ENCODE measurements at places on chromosomes 3 and 15.

DNA sequence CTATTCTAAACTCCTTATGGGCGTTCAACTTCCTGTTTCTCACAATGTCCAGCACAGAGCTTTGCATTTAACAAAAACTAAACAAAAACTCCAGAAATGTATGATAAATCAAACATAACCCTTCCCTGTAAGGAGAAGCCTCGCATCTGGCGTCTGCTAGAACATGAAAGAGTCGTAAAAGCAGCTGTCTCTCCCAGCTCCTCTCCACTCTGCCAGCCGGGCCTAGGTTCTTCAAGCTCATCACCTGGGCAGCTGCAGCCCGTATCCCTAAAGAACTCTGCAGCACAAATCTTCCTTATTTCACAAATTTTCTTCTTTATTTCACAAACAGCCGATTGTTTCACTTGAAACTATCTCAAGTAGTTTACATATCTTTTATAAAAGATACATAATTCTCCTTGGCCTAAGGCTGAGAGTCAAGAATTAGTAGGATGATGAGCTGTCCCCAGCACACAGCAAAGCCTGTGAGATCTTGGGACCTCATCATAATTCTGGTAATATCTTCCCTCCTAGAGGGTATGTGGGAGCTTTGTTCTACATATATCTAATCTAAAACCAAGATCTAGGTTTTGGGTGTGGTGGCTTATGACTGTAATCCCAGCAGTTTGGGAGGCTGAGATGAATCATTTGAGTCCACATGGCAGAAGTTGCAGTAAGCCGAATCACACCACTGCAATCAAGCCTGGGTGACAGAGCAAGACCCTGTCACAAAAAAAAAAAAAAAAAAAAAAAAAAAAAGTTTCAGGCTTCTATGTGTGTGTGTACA, 35.3 kb downstream of the ANXA2 start:
- DNase-seq, result no peak

GRCh38 chr3:177491296-177492032, 294.2 kb upstream of the TBL1XR1 start:
- no peak for DNase-seq

DNA sequence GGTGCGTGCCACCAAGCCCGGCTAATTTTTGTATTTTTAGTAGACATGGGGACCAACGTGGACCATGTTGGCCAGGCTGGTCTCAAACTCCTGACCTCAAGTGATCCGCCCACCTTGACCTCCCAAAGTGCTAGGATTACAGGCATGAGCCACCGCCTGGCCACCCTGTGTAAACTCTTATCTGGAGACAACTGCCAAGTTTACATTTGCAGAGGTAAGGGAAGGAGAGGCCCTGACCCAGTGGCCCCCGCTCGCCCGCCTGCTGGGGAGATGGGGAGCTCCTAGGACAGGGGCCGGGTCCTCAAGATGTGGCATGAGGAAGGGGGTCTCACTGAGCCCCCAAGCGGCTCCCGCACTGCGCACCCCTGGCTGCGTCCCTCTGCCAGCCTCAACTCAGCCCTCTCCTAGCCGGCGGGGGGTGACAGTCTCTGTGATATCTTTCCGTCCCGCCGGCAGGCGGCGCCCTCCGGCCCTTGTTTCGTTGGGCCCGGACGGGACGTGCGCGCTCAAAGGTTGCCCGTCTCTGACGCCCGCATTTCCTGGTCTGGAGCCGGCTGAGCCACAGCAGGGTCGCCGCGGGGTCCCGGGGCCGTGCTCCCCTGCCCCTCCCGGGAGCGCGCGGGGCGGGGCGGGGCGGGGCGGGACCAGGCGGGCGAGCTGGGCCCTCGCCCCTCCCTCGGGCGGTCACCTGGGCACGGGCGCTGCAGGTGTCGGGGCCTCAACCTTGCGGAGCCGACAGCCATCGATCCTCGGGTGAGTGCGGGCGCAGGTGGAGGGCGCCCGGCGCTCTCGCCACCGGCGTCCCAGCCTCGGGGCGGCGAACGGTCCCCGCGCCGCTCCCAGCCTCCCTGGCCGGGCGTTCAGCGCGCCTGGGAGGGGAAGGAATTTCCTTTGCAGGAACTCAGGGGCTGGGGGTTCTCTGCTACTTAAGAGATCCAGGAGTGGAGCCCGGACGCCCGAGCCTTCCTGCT, at the start of gene GPR160:
TSS of gene GPR160 (plus strand) at position 533 of the 971 bp plus-strand sequence. CDS start 45,978 bp downstream, outside the sequence.
- peak; percentile 63 for DNase-seq

- no peak for DNase-seq
Observed at GRCh38 chr15:74511583-74511982, 29.4 kb upstream of the ARID3B start.

DNA sequence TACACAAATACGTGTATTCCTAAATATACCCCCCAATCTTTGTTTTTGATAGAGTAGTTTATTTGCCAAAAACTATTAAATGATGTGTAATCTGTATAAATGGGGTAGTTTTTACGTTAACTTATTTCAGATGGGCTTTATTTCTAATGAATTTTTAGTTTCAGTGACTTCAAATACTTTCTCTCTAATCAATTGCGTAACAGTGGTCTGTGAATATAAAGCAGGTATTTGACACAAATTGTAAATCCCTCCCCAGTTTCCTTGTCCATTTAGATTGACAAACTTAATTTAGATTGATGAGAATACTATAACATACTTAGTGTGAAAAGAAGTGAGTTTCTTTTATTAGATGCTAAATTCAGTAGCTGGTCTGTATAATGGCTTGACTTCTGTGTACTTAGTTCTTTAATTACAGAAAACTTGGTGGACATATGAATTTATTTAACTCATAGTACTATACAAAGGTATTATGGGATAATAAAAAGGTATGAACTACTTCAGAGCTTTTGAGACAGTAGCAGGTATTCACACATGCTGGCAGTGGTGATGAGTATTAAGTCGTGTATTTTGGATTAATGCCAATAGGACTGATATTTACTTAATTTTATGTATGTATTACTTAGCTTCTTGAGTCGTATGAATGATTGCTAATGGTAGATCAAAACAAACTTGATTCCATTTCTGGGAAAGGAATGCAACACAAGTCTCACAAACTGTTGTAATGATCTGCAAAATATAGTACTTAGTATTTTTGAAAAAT, 81.6 kb downstream of the STT3B start:
- DNase-seq, result no peak

- DNase-seq, result no peak
Observed at GRCh38 chr15:42133886-42134502, 22.4 kb downstream of the PLA2G4F start.

DNA sequence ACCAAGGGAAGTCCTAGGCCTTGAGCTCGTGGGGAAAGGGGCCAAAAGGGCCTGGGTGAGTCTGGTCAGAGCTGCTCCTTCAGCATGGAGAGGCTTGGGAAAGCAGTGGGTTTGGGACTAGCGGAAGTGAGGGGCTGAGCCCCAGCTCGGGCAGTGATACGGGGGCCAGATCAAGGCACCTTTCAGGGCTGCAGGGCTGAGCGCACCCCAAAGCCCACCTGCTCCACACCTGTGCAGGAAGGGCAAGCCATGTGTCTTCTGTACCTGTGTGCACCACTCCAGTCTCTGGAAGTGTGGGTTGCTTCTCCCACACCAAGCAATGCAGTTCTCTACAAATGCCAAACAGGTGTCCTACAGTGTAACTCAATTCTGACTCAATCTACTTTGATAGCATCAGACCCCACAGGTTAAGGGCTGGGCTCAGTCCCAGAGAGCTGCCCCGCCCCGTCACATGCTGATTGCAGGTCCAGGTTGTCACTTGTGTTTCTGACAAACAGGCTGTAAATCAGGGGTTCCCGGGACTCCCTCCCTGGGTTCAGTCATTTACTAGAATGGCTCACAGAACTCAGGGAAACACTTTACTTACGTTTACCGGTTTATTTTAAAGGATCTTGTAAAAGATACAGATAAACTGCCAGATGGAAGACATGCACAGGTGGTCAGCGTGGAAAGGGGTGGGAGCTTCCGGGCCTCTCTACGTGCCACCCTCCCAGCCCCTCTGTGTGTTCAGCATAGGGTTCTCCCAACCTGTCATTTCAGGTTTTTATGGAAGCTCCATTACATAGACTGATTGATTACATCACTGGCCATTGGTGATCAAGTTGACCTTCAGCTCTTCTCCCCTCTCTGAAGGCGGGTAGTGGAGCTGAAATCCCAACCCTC, 28.8 kb upstream of the KLF13 start:
- no peak for DNase-seq

- no peak for DNase-seq
Observed at GRCh38 chr3:122322095-122323075, 2.7 kb upstream of the CSTA start.

GRCh38 chr3:99499235-99500158, 138.9 kb upstream of the COL8A1 start:
- DNase-seq, result no peak

DNA sequence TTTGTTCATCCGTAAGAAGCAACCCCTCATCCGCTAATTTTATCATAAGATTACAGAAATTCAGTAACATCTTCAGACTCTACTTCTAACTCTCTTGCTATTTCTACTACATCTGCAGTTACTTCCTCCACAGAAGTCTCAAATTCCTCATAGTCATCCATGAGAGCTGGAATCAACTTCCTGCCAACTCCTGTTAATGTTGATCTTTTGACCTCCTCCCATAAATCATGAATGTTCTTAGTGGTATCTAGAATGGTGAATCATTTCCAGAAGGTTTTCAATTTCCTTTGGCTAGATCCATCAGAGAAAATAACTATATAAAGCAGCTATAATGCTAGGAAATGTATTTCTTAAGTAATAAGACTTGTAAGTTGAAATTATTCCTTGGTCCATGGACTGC, 115.1 kb downstream of the TAFA4 start:
- DNase-seq, result no peak

DNA sequence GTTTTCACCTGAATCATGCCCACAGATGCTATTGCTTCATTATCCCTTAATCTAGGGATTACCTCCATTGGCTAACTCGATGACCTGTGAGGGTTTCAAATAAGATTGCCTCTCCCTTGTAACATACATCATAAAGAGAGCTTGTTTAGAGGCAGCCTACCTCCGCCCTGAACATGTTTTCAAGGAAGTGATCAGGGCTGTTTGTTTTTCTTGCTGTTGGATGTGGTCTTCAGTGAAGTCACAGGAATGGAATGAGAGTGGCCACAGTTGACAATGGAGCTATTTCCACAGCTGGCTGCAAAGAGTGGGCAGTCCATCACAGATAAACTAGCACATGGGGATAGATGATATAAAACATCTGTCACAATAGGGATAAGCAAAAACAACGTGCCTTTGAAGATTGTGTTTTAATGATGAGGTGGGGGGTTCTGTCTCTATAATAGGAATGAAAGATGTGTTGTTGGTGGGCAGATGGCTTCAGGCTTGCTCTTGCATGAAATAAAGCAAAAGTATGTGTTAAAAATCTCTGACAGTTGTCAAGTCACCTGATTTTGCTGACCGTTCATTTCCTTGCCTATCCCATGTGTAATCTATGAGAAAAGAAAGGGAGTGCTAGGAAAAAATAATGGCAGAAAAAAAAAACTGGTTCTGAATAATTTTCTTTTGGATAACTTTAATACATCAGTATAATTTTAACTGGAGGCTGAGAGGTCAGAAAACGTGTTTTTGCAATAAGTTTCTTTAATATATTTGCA, 642.3 kb downstream of the RBMS3 start:
- no peak for DNase-seq

GRCh38 chr3:122590610-122591009, 13.2 kb downstream of the PARP15 start:
- DNase-seq, result no peak

DNA sequence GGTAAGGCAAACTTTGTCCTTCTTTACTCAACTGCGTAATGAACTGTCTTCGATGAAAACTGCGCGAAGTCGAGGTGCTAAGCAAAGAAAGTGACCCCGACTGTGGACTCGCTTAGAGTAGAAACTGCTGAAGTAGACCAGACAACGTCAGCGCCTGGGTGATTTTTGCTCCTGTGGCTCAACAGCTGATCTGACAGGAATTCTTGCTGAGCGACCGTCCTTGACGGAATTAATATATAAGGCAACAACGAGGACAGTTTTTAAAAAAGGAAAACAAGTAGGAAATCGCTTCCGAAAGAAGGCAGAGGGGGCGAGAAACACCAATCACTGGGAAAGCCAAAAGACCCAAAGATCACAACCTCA, 541 bp downstream of the RPS27L start:
- DNase-seq, result no peak

- no peak for DNase-seq
Observed at GRCh38 chr15:47331829-47332393, 385.4 kb upstream of the SEMA6D start.

DNA sequence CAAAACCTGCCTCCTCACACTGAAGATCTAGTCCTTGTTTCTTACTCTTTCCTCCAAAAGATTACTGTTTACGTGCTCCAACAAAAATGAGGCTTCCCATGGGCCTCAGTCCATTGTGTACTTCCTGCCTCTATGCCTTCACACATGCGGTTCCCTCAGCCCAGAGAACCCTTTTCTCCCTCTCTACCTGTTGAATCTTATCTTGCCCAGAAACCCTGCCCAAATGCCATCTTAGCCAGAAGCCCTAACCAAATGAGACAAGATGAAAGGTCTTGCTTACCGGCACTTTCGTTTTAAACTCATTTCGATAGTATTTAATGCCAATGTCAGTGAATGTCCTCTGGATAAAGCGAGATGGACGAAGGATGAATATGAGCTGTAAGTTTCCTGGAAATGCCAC, 85.5 kb downstream of the B3GNT5 start:
- no peak for DNase-seq

DNA sequence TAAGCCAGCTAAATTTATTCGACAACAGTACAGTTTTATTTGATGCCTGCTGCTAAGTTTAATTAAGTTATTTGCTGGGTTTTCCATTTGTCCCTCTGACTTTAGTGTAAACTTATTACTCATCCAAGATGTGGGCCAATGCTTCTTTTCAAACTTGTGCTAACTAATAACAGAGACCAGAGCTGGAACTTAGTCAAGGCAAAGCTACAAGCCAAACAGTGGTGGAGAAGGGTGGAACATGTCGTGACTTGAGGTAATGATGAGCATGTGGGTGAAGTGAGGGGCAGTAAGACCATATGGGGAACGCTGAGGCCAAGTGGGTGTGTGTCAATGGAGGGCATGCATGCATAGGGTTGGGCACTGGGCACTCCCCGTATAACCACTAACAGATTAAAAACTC, 63.9 kb downstream of the NMD3 start:
- DNase-seq, result no peak

GRCh38 chr15:34258151-34258550, 33.3 kb downstream of the EMC4 start:
- no peak for DNase-seq

- DNase-seq, result no peak
Observed at GRCh38 chr3:101204246-101204645, 116.1 kb downstream of the IMPG2 start.

- no peak for DNase-seq
Observed at GRCh38 chr3:130850044-130850797, 43.7 kb upstream of the ATP2C1 start.
